Peyer's patch (tissue), 4 donors: ENCODE measurements at places on chromosomes 2 and 18. TPM values are rescaled to one million over a fixed set of nuclear protein-coding genes. Genes with fewer than 3 reads are reported as not detected.

- DNase-seq = no peak
Measured at GRCh38 chr2:29290293-29291047, 175.3 kb downstream of the CLIP4 start.

Gene PRSS56
- total RNA-seq = not detected

Gene TUBA3E
- total RNA-seq = not detected

GRCh38 chr18:35661483-35662146, 80.1 kb downstream of the GALNT1 start:
- no peak for DNase-seq

DNA sequence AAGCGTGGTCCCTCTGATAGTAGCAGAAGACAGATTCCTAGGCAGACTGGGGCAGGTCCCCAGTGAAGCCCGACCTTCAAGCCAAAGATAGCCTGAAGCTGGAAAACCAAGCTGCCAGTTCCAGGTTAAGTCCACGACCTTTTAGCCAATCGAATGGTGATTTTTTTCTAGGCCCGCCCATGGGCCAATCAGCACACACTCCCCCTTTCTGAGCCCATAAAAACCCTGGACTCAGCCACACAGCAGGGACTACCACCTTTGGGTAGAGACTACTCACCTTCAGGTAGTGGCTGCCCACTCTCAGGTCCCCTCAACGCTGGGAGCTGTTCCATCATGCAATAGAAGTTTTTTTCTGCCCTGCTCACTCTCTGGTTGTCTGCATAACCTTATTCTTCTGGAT, 14.5 kb upstream of the ADI1 start:
- no peak for DNase-seq

Gene GALNT13
- total RNA-seq = 2.4 TPM

Gene VIL1
- total RNA-seq = 1,274 TPM

Gene BARD1
- 45.4 TPM for total RNA-seq

DNA sequence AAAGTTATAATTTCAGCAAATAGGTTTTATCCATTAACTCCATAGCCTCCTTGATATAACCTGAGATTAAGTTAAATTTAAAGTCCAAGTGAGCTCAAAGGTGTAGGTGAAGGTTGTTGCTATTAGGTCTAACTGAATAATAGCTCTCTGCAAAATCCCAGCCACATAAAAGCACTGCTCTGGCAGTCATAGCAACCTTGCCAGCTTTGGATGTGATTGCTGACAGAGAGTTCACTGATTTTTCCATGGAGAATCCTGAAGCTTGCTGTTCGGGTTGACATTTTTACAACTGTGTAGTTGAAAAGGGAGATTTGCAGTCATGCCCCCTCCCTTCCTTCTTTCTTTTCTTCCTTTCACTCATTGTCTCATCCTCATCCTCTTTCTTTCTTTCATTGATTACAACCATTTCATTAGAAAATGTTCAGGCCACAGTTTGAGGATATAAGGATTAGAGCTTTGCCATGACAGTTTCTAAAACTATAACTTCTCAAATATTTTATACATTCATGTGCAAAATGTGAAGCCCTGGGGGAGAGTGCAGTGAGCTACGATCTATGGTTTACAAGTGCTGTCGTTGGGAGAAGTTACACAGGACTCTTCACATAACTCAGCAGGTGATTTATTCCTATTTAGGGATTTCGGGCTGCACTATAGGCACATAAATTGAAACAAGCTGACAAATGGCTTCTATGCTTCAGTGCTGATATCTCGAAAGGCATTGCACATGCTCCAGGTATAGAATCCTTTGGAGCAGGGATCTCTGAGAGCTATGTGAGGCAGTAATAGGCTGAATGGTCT, 193.8 kb downstream of the LRRTM4 start:
- DNase-seq = no peak

DNA sequence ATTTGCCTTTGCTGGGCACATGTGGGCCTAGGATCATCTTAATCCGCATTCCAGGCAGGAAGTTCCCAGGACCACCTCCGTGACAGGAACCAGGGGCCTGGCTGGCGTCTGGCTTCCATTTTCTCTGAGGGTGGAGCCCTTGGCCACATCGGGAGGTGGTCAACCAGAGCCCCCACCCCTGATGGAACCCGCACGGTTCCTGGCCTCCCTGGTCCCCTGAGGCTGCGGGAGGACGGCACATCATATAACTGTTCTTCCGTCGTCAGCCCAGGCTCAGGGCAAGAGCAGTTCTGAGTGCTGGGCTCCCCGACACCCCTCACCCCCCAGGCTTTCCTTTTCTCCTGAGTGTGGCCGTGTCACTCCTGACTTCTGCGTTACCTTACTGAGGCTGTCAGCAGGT, 13.5 kb downstream of the ESPNL start:
- peak; percentile 39 for DNase-seq

- DNase-seq = peak; percentile 81
Measured at GRCh38 chr2:12716032-12716281, 779 bp upstream of the TRIB2 start.

GRCh38 chr18:57434536-57435494, at the start of gene ONECUT2:
Gene ONECUT2 (plus strand): TSS chr18:57435374. CDS start chr18:57435717, 343 bp downstream.
- DNase-seq = peak; percentile 91

Gene ALPI
- 22.3 TPM for total RNA-seq

GRCh38 chr2:153819501-153819900, 52.2 kb upstream of the GALNT13 start:
- no peak for DNase-seq

GRCh38 chr2:223674998-223675609, 72.9 kb upstream of the SCG2 start:
- no peak for DNase-seq

DNA sequence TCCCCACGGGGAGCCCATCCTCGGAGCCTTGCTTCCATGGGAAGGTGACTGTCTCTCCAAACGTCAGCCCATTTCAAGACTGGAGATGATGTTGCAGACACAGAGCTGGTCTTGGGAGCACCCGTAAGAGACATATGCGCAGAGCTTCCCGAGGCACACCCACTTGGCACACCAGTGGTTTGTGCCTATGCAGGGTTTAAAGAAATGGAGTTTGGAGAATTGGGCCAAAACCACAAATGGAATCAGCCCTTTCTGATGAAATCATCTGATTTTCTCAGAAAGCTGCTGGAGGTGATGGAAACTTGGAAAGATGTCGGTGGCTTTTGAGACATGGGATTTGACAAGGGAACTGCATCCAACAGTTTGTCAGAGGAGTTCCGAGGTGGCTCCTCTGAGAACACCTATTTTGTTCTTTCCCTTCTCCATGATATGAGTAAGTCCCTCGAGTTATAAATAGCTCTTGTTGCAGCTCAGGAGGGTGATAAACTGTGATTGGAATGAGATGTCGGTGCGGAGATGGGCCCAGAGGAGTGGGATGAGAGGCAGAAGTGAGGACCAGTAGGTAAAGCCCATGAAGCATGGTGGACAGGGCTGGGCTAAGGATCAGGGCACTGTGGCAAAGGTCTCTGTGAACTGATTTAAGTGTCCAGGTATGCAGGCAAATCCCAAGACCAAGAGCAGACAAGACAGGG, 225.7 kb downstream of the ACKR3 start:
- DNase-seq = no peak

DNA sequence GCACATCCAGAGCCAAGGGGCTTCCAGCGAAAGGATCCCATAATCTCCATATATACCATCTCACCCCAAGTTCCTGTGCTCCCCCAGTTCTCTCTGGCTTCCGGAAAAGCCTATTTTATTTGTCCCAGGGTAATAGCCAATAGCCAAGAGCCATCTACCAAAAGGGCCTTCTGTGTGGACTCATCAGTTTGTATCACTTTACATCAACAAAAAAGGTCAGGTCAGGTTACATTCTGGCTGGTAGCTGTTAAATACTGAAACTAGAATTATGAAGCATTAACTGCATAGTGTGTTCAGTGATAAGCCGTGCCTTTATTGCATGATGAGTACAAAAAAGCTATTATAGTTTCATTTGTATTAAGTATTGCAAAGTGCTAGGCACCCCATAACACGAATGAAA, 223.7 kb downstream of the IRS1 start:
- DNase-seq = no peak

Gene FSHR
- total RNA-seq = not detected

- DNase-seq = no peak
Measured at GRCh38 chr18:79533591-79533990, 137.9 kb downstream of the NFATC1 start.

Gene DCDC2C
- total RNA-seq = not detected

Gene TSGA10
- total RNA-seq = 21.5 TPM

DNA sequence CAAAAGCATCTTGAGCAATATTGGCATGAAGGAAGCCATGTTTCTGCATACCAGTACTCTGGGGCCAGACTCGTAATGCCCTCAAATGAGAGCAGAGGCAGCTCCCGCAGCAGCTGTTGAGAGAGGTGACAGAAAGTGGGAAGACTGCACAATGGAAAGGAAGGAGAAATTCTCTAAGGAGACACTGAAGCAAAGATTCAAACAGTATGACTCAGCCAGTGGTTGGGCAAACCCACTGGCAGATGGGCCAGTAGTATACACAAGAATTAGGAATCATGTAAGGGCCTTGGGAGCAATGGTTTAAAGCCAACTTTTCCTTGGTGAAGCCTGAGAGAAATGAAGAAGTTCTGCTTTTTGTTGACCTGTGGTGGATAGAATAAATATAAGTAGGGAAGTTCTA, 2092.7 kb upstream of the PIK3C3 start:
- no peak for DNase-seq

GRCh38 chr2:16654833-16655444, 10.7 kb downstream of the CYRIA start:
- DNase-seq = no peak

DNA sequence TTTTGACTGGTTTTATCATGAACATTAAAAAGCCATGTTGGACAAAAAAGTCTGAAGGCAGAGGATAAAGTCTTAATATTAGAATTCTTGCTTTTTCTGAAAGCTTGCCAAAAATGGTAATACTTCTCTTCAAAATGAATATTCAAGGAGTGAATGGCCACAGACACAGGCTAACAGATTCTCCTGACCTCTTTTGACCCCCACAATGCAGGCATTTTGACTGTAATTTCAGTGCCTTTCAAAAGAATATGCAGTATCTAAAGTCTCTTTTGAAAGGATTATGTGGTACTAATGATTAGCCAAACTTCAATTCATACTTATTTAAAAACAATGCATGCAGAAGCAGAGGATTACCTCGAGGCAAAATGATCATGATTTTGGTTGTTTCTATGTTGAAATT, 557.8 kb upstream of the GCFC2 start:
- no peak for DNase-seq

DNA sequence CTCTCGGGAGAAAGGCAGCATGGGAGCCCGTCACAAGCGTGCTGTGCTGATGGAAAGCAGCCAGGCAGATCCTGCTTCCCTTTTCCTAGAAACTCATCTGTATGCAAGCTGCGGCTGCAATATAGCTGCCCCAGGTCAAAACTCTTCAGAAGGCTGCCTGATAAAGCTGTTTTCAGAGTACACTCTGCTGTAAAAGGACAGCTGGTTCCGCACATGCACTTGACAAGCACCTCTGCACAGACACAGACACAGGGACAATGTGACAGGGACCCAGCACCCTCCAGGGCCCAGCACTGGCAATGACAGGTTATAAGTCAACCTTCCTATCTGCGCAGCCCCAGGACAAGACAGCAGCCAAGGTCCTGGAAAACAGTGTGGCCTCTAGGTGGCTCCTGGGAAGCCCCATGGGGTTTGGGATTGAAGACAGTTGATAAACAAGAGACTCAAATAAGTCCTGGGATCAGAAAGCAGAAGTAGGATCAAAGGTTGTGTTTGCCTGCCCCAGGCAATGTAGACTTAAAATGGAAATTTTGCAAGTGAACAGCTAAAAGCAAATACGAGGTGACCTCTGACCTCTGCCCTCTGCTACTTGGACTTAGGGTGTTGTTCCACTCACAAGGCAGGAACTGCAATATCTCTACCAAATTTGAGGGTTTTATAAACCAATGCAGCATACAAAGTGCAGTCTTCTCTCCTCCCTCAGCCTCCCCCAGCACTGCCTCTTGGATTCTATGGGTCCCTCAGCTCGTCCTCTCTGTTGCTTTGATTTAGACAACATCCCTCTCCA, 16.9 kb downstream of the SLC66A2 start:
- peak; percentile 69 for DNase-seq
